Liver (tissue), 10 donors: ENCODE measurements at places on chromosomes 5 and 9. TPM values are rescaled to one million over a fixed set of nuclear protein-coding genes. Genes with fewer than 3 reads are reported as not detected.

Gene NFIB
- total RNA-seq = 3.2 TPM

Gene SH3GL2
- total RNA-seq = not detected

DNA sequence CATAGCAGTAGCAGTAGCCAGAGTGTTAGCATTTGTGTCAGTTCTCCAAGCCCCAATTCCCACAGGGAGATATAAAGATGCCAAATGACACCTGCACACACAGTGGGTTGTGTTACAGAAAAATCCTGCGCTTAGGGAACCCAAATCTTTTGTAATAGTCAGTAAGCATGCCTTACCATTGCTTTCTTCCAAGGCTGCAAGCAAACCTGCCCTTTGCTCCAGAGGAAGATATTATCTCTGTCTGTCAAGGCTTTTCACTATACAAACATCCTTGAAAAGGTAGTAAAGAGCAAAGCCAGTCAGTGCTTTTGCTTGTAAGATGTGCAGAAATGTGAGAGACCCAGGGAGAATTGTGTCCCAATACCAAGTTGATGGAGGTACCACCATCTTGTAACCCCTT, 2.9 kb downstream of the ANKDD1B start:
- DNase-seq = no peak
- peaks cover 5% of the 10 kb centered on the region for H3K4me1 ChIP-seq
- H3K27ac ChIP-seq = no peak overlapping the region
- H3K27me3 ChIP-seq = no peaks in the 10 kb centered on the region

Gene LCN1
- not detected for total RNA-seq

Gene GABRB2
- not detected for total RNA-seq

Gene ANKRD34B
- 0.05 TPM for total RNA-seq

Gene WWC1
- 25.1 TPM for total RNA-seq

GRCh38 chr9:8579661-8580060, 780.1 kb upstream of the DMAC1 start:
- H3K4me3 ChIP-seq = no peak overlapping the region
- H3K27ac ChIP-seq = no peak overlapping the region
- H3K36me3 ChIP-seq = no peaks in the 10 kb centered on the region
- DNase-seq = no peak

DNA sequence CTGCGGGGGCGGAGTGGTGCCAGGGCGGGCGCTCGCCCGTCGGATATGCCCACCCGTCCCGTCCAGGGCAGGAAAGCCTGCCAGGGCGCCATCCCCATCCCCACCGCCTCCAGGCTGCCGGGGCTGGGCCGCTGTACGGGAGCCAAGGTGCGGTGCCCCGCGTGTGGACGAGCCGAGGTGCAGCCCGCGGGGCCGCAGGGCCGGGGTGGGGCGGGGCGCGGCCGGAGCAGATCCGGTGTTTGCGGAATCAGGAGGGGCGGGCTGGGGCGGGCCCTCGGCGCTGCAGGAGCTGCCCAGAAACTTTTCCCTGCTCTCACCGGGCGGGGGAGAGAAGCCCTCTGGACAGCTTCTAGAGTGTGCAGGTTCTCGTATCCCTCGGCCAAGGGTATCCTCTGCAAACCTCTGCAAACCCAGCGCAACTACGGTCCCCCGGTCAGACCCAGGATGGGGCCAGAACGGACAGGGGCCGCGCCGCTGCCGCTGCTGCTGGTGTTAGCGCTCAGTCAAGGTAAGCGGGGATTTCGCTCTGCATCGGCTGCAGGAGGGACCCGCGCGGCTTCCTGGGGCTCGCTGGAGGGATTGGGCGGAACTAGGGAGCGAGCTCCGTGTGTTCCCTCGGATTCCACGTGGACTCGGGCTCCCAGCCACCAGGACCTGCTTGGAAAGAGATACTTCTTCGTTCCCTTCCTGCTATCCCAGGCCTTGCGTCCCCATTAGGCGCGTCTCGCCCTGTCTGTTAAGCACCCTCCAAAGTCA, at the start of gene ITGA2:
Gene ITGA2, plus strand, starts transcription at position 328 of the 756 bp plus-strand sequence. Its CDS starts 117 bp downstream, at position 445.
- peak; percentile 37 for DNase-seq
- H3K27ac ChIP-seq = no peak within 1 kb of the TSS
- H3K27me3 ChIP-seq = peaks cover 4% of the 10 kb centered on the region
- H3K4me1 ChIP-seq = peaks cover 8% of the 10 kb centered on the region
- H3K36me3 ChIP-seq = no peaks in the 10 kb centered on the region

GRCh38 chr9:136343121-136343883, 16.0 kb downstream of the GPSM1 start:
- no peak overlapping the region for H3K4me3 ChIP-seq
- no peaks in the 10 kb centered on the region for H3K27me3 ChIP-seq
- peaks cover 8% of the 10 kb centered on the region for H3K4me1 ChIP-seq
- no peaks in the 10 kb centered on the region for H3K36me3 ChIP-seq

GRCh38 chr9:37034305-37034937, 353 bp upstream of the PAX5 start:
- no peaks in the 10 kb centered on the region for H3K36me3 ChIP-seq
- H3K4me3 ChIP-seq = no peak overlapping the region
- peaks cover 32% of the 10 kb centered on the region for H3K27me3 ChIP-seq
- no peak for DNase-seq
- peaks cover 8% of the 10 kb centered on the region for H3K4me1 ChIP-seq
- no peak overlapping the region for H3K27ac ChIP-seq

DNA sequence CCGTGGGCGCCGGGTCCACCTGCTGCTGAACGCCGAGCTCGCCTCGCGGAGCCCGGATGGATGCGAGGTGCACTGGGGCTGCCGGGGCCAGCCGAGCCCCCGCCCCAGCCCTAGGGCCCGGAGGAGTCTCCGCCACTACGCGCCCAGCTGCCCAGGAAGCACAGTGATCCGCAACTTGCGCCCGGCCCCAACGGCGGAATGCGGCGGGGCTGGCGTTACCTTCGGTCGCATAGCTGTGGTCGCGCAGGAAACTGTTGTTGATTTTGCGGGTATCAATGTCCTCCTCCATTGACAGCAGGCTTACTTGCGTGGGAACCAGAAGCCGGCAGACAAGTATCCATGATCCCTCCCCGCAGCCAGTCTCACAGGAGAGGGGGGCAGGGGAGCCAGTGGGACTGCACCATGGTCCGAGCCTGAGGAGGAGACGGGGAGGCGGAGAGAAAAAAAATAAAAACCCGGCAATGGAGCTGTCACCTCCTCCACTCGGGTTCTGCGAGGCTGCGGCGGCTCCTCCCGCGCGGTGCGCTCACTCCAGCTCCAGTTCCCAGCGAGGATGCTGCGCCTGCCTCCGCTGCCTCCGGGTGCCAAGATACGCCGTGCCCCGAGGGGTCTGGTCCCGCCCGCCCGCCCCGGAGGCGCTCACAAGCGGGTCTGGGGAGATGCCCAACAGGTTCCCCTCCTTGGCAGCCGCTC, 628 bp downstream of the PPP2R2B start:
- no peak for DNase-seq
- no peaks in the 10 kb centered on the region for H3K36me3 ChIP-seq
- no peaks in the 10 kb centered on the region for H3K27me3 ChIP-seq

DNA sequence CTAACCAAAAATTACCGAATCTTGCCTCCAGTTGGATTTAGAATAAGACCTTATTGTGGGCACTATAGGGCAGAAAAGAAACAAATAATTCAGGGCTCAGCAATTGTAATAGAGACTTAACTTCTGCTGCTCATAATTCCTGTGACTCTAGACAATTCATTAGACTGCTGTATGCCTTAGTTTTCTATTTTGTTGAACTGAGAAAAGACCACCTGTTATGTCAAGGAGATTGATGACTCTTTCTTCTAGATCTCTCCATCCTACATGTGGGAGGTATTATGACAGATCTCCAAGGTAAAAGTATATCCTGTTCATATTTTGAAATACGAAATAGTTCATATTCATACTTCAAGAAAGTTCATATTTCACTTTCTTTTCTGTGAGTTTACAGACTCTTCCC, 605.1 kb downstream of the PSAT1 start:
- H3K27me3 ChIP-seq = no peaks in the 10 kb centered on the region
- no peak overlapping the region for H3K4me3 ChIP-seq
- no peak for DNase-seq
- H3K36me3 ChIP-seq = no peaks in the 10 kb centered on the region
- H3K4me1 ChIP-seq = no peaks in the 10 kb centered on the region

DNA sequence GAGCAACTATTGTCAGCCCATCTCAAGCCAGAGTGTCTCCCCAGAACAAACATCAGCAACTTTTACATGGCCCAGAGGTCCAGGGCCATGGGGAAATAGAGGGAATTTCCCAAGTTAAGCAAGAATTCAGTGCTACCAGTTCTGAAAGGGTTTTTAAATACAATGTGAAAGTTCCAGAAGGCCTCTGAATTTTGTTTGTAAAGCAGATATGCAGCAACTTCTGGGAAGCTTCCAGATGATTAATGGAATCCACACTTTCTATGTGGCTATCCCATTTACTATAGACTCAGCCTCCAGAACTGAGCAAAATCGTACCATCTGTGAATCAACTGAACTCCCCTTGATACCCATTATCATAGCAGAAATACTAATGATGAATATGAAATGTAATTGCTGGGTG, 93.8 kb downstream of the FEM1C start:
- no peaks in the 10 kb centered on the region for H3K27me3 ChIP-seq
- no peak for DNase-seq

DNA sequence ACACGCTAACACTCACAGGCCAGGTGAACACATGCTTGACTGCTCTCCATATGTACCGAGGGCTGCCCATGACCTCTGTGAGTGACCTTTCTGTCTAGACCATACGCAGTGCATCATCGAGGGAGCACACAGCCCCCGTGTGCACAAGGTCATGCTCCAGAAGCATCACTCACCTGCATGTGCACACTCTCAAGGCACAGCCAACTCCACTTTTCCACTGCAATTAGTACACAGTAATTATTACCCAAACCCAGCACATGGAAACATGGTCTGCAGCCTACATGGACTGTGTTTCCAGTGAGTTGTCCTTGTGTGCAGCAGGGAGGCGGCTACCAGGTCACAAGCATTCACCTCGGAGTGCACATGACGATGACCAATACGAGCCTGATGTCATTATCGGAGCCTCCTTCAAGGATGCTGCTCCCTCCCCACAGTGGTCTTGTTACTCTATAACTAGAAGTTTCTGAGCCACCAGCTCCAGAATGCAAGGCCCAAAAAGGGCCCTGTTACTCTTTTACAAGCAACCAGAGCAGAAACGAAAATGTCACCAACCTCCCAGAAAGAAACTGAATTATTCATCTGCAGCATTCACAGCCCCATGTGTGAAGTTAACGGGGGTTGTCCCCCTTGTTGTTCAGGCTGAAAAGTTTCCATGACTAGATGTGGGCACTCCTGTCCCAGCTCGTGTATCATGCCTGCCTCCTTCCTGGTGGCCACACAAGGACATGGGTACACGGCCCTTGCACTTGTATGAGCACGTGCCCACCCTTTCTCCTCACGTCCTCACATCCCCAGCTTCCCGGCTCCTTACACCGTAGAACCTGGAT, 31.2 kb downstream of the SEMA4D start:
- H3K27ac ChIP-seq = no peak overlapping the region
- no peaks in the 10 kb centered on the region for H3K4me1 ChIP-seq
- no peaks in the 10 kb centered on the region for H3K27me3 ChIP-seq
- no peaks in the 10 kb centered on the region for H3K36me3 ChIP-seq
- no peak overlapping the region for H3K4me3 ChIP-seq

- H3K27me3 ChIP-seq = no peaks in the 10 kb centered on the region
- DNase-seq = no peak
- no peaks in the 10 kb centered on the region for H3K36me3 ChIP-seq
Measured at GRCh38 chr5:33800241-33800950, 91.4 kb downstream of the ADAMTS12 start.

DNA sequence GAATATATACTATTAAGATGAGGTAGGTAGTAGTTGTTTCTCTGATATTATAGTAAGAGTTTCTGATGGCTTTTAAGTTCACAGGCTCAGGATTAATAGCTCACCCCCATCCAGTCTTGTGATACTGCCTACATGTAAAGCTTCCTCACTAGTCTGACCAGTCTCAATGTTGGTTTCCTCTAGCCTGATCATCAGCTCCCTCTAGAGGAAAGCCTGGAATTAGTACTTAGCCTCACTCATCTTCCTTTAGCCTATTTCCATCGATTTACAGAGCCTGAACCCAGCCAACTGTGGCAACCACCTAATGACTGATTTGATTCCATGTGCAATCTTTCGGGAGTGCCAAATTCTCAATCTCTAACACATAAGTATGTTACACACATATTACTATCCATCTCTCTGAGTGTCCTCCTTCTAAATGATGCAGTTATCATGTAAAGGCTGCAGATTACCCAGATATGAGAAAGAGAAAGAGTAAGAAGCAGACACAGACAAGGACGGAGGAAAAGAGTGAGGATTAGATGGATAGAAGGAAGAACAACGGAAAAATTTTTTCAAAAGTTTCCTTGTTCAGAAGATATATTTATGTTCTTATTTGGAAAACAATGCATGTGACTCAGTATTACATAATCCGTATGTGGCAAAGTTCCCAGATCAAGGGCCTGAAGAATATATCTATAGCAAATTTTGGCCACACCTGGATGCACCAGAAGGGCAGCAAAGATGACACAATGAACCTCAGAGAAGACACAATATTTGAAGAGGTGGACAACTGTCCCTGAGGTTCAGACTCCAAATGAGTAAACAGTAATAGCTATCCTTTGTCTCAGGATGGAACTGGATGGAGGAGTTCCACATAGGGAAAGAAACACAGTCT, 333.7 kb downstream of the ELAVL2 start:
- H3K36me3 ChIP-seq = no peaks in the 10 kb centered on the region
- H3K4me3 ChIP-seq = no peak overlapping the region
- DNase-seq = no peak
- H3K4me1 ChIP-seq = no peaks in the 10 kb centered on the region
- no peaks in the 10 kb centered on the region for H3K27me3 ChIP-seq
- no peak overlapping the region for H3K27ac ChIP-seq

Gene ST8SIA4
- 2.3 TPM for total RNA-seq

- no peak overlapping the region for H3K4me3 ChIP-seq
- no peaks in the 10 kb centered on the region for H3K36me3 ChIP-seq
- peaks cover 4% of the 10 kb centered on the region for H3K4me1 ChIP-seq
Measured at GRCh38 chr5:173452119-173452905, 124.1 kb upstream of the STC2 start.

DNA sequence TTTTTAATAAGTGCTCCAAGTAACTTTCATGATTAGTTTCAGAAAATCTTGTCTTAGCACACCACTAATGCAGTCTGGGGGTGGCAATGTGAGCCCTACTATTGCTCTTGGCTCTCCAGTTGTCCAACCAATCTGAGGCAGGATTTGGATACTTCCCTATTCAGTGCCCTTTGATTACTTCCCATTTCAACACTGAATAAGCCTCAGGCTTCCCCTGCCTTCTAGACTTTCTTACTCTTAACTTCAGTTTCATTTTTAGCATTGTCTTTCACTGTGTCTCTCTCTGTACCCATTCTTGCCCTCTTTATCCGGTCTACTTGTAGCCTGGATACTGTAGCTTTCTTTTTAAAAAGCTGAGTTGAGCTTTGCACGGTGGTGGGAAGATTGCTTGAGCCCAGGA, 186.1 kb downstream of the C9orf152 start:
- H3K4me3 ChIP-seq = no peak overlapping the region
- no peaks in the 10 kb centered on the region for H3K27me3 ChIP-seq
- peaks cover 7% of the 10 kb centered on the region for H3K36me3 ChIP-seq
- H3K4me1 ChIP-seq = peaks cover 7% of the 10 kb centered on the region
- DNase-seq = no peak
- H3K27ac ChIP-seq = no peak overlapping the region
